ENCODE measurements at places on chromosomes 1 and 21.
A peak's percentile ranks its signal among the peaks of the same experiment; 100 is the strongest.

- DNase-seq: peak; percentile 4
Observed at GRCh38 chr1:68120136-68120791, 69.8 kb upstream of the DIRAS3 start.

GRCh38 chr1:21716169-21716568, 47.0 kb upstream of the RAP1GAP start:
- DNase-seq: no peak

GRCh38 chr1:28249013-28249865, 10.1 kb upstream of the SESN2 start:
- DNase-seq: peak; percentile 39

DNA sequence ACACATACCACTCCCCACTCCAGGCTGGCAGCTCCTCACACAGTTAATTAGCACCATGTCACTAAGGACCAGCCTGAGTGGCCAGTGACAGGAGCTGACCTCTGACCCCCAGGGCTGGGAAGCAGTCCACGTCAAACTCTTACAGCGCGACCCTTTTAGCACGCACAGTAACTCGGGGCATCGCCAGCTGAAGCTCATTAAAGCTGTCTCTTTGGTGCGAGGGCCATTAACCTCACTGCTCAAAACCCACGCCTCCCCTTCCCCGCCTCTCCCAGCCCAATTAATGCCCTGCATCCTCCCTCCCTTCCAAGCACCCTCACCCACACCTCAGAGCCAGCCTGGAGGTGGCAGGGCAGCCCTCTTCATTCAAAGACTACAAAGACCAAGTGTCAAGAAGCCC, 31.7 kb downstream of the DMAP1 start:
- DNase-seq: no peak

GRCh38 chr1:33181921-33182341, at the start of gene TRIM62:
TRIM62 (minus strand) TSS chr1:33182043; CDS start chr1:33181432, 611 bp downstream.
- DNase-seq: peak; percentile 84

DNA sequence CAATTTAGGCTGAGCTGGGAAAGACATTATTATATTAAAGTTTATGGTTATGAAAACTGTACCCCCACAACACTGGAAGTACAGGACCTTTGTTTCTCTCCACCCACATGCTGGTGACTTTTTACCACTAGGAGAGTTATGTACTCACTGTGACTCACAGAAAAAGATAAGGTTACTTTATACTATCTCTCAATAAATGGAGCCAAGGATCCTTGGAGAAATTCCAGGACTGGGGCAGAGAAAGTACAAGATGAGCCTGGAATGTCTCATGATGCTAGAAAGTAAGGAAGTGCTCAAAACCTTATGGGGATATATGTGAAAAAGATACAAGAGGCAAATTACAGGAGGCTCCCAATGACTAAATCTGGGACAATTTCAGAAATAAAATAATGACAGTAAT, 63.9 kb upstream of the C1orf105 start:
- DNase-seq: no peak

- DNase-seq: no peak
Observed at GRCh38 chr1:109283748-109284600, 1.0 kb upstream of the PSRC1 start.

GRCh38 chr1:21129407-21129806, 47.3 kb downstream of the EIF4G3 start:
- DNase-seq: no peak

DNA sequence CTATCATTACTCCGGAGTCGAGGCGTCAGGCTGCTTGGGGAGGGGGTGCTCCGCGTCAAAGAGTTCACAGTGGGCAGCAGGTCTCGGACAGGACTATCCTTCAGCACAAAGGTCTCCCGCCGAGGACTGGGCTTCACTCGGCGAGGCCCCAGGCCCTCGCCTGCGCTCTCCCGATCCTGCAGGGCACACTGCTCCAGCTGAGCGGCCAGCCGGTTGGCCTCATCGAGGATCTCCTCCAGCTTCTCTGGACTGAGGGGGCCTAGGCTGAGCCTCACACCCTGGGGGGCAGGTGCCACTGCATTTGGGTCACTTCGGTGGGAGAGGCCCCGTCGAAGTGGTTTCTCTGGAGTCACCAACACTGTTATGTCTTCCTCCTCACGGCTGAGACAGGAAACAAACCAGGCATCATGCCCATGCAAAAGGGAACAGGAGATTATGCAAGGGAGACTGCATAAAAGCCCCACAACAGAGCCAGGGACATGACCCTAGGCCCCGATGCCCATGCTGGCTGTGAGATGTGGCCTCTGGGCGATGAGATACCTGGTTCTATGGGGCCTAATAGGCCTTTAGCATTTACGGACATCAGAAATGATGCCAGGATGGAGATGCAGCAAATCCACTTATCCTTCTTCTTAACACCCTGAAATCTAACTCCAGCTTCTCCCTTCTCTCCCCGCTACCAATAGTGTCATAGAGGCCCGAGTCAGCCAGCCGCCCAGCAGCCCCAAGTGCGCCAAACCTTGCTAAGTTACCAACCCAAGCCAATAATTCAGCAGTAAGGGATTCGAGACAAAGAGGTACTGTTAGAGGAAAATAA, 1.1 kb downstream of the PSRC1 start:
- DNase-seq: no peak

- DNase-seq: no peak
Observed at GRCh38 chr1:57164584-57164983, 198.8 kb upstream of the C8B start.

- no peak for DNase-seq
Observed at GRCh38 chr1:68917456-68917855, 420.6 kb upstream of the DEPDC1 start.

GRCh38 chr1:156284757-156285156, 632 bp downstream of the TMEM79 start:
- no peak for DNase-seq

DNA sequence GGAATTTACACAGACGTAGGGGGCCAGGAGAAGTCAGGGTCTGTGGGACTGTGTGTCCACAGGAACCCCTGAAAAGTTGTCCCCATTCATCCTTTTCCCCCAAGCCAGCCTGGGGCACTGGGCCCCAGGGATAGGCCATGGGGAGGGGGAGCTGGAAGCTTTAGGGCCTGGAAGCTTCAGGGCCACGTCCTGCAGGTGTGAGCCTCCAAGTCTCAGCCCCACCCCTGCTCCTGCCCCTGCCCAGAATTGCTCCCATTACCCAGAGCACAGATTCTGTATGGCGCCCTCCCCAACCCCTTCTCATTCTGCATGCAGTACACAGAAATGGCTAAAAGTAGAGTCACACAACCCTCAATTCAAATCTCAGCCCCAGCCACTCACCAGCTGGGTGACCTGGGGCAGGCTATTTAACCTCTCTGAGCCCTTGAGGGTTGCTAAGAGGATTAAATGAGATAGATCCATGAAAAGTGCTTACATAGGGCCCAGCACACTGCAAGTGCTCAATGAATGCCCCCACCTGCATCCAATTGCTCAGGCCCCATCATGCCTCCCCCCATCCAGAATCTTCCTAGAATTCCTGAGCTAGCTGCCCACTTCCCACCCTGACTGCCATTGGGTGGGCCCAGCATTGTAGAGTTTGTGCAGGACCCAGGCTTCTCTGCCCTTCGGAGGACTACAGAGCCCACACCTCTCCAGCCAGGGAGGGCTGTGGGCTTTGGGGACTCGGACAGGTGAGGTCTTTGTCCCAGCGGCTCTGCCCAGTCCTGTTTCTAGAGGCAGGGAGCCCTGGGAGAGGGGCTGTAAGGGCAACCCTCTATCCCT, 6.5 kb downstream of the RAP1GAP start:
- DNase-seq: no peak

DNA sequence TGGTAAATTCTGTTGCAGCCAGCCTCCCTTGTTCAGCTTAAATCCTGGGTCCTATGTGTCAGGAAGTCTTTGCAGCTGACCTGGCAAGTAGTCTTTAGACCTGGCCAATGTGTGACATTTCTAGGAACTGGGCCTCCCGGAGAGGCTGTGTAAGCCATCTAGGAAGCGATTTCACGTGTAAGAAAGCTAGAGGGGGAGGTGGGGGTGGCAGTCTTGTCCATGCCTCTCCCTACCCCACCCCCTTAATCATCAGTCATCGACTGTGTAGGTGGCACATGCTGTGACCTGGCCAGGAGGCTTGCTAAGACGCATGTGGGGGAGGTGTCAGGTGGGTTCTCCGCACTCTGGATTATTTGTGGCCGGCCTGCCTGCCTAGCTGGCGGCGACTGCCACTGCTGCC, 8.4 kb downstream of the C1orf226 start:
- no peak for DNase-seq

GRCh38 chr1:19029191-19030085, 73.0 kb upstream of the IFFO2 start:
- DNase-seq: no peak

DNA sequence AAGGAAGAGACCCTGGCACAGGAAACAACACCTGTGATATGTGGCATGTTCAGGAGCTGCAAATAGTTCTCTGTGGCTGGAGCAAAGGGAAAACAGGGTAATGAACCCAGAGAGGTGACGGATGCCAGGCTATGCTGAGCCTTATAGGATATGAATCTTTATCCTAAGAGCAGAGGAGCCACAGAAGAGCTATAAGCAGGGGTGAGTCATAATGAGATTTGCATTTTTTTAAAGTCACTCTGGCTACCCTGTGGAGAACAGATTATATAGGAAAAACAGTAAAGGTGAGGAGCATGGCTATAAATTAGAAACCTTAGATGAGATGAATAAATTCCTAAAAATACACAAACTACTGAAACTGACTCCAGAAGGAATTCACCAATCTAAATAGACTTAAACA, 12.8 kb upstream of the MPL start:
- DNase-seq: no peak

DNA sequence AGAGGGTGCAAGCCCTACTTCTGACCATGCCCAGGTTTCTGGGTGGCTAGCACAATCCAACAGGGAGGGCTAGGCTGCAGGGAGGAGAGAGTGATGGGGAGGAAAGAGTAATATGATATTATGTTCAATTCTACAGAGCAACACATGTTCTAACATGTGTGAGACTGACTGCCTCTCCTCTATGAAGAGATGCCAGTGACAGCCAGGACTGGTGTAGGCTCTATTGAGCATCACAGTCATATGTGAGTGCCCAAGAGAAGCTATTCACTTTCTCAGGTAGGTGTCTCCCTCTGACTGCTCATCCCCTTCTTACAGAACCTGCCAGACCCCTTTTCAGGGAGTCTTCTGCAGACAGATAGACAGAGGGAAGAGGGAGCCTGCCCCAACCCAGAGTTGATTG, 446.1 kb downstream of the SIPA1L2 start:
- DNase-seq: no peak

DNA sequence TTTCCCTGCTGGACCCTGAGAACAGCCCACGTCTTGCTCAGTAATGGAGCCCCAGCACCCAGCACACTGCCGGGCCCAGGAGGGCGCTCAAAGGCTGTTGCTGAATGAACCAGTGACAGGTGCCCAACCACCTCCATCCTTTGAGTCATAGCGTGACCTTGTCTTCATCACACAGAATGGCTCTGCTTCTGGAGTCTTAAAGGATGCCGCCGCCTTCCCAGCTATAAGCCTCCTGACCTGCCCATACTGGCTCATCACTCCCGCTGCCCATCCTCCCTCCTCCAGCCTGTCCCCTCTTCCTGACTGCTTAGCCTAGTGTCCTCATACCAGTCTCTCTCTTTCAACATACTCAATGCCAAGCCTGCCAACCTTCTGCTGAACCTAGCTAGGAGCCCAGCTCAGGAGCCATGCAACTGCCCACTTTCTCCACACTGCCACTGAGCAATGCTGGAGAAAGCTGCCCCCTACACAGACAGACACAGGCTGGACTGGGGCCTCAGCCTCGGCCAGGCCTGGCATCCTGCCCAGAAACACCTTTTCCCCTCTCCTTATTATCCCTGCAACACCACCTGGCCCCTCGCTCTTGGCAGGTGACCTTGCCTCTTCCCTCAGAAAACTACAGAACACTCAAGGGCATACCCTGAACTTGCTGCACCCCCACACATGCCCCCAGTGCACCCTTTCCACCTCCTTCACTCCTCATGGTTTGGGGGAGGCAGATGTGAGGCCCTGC, 14.1 kb downstream of the TTC39A start:
- no peak for DNase-seq

DNA sequence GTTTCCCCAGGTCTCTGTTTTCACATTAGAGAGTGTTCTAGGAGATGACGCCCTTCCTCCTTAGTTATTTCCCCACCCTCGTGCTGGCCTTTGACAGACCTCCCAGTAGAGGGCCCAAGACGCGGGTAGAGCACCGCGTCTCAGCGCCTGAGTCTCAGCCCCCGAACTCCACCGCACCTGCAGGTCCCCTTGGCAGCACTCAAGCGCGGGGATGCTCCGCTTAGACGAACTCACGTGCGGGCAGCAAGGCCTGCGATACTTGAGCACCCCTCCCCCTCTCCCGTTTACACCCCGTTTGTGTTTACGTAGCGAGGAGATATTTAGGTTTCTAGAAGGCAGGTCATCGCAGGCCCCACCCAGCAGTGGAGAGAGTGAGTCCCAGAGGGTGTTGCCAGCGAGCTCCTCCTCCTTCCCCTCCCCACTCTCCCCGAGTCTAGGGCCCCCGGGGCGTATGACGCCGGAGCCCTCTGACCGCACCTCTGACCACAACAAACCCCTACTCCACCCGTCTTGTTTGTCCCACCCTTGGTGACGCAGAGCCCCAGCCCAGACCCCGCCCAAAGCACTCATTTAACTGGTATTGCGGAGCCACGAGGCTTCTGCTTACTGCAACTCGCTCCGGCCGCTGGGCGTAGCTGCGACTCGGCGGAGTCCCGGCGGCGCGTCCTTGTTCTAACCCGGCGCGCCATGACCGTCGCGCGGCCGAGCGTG, at the start of gene CD55:
CD55 (plus strand) TSS at position 600 of the 711 bp plus-strand sequence; CDS start at position 688, 88 bp downstream.
- DNase-seq: peak; percentile 97

DNA sequence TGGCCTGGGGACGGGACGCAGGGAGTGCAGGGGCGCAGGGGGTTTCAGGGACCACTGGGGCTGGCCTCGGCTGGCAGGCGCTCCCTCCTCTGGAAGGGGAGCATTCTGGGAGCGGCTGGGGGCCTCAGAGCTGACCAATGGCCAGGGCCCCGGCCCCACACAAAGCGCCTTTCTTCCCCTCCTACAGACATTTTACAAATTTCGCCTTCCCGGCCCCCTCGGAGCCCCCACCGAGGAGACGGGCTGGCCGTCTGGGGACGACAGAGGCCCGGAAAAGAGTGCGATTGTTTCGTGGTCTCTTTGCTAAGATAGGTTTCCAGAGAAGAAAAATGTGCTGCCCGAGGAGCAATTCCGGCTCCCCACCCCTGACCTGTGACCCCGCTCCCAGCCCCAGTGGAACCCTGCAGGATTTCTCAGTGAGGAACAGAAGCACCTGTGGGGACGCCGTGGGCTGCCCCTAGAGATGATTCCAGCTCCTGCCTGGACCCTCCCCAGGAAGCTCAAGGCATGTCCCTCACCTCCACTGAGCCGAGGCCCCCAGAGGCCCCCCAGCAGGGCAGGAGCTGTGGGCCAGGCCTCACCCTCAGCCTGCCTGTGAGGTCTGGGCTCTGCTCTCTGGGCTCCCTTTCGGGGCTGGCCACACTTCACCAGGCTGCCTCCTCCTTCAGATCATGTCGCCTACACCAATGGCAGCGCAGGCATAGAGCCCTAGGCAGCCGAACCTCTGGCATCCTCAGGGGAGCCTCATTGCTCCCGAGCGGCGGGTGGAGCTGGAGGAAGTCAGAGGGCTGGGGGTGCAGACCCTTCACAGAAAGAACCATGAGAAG, 15.0 kb upstream of the PLEKHG5 start:
- no peak for DNase-seq

GRCh38 chr21:38983560-38983959, 177.8 kb downstream of the ETS2 start:
- no peak for DNase-seq

- DNase-seq: no peak
Observed at GRCh38 chr1:115757326-115757725, 11.2 kb downstream of the CASQ2 start.

Data from GM06990 (cell line).